ENCODE measurements at places on chromosomes 4 and X.

DNA sequence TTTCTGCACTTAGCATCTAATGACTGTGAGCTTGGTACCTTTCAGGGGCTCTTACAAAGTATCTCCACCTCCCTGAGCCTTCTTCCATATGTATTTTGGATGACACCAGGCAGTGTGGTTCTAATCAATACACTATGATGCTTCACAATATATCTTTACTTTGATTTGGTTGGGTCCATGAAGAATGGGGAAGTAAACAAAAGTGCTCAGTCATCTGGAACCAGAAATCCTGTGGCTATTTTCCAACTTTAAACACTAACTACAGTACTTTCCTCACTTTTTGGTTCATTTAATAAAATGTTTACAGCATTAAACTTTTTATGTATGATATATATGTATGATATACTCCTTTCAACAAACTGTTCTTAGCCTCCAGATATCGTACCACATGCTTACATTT, 216.4 kb upstream of the AFF2 start:
- no peak for DNase-seq

GRCh38 chr4:147456706-147457105, 24.2 kb upstream of the EDNRA start:
- DNase-seq: no peak

DNA sequence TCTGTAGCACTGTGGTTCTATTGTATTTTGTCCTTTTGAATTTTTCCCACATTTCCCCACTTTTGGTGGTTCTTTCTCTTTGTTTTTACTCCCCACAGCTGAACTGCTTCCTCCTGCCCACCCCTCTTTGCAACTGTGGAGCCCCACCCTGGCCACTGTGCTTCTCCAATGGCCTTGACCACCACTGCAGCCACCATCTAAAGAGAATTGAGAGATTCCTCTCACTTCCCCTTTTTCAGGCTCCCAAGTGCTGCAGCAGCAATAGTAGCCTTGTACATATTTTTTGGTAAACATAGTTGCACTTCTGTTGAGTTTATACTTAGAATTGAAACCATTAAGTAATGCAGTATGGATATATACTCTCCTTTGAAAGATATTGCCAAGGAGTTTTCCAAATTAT, 51.3 kb upstream of the FRMPD3 start:
- DNase-seq: no peak

GRCh38 chrX:144901521-144901920, 345.8 kb upstream of the SPANXN1 start:
- no peak for DNase-seq

DNA sequence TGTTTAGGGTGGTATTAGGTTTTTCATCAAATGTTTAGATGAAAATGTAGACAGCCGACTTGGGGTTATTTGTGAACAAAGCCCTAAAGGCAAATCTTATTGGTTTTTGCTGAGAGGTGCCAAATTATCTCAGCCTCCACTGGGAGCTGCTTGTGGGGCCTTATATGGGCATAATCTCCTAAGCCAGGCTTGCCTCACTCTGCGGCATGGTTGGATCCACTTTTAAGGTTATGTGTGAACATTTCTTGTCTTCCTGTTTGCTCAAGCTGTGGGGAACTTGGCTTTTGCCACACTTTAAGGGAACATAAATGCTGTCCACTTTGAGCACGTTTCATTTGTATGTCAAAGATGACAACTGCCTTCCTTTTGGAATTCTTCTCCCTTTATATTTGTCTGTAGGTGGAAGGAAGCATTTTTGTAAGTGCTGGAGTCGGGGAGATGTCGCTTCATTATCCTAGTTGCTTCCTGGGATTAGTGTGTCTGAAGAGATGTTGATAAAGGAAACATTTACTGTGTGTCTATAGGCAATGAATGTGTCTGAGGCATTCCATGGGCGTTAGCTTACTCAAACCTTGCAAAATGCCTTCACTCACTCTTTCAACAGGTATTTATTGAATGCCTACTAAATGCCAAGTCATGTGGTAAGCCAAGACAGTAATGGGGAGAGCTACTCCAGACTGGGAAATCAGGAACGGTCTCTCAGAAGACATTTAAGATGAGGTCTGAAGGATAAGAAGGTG, 78.3 kb downstream of the SLC9A6 start:
- peak; percentile 22 for DNase-seq

DNA sequence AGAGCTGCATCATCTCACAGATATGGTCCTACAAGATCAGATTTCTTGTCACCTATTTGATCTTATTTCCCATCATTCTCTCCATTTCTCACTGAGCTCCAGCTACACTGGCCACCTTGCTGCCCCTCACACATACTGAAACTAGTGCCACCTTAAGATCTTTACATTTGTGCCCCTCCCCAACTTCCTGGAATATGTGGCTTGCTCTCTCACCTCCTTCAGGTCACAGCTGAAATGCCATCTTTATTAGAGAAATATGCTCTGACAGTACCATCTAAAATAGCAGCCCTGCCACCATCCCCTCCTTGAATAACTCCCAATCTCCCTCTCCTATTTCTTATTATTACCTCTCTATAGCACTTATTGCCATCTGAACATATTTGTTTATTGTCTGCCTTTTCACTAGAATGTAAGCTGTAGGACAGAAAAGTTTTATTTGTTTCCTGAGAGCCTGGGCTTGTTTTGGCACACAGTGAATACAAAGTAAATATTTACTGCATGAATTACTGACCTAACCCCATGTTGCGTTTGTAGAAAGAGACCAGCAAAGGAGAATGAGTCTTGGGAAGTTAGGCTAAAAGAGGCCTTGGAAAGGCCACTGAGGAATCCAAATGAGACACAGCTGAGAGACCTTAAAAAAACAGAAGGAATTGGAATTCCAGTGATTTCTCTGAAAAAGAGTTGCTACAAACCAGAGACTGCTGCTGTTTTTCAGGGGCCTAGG, 22.7 kb downstream of the DYNLT3 start:
- DNase-seq: no peak

- no peak for DNase-seq
Observed at GRCh38 chr4:18366136-18366535, 344.6 kb upstream of the LCORL start.

DNA sequence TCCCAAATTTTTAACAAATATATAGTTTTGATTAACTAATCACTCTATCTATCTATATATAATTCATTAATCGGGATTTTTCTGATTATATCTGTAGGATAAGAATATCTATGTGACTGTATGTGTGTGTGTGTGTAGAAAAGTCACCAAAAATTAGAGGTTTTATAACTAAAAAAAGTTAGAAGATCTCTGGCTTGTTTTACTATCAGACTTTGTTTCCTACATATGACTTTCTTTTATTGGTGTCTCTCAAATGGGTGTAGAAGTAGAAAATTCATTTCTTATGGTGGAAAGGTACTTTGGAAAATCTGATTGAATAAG, 26.7 kb upstream of the TMPRSS11D start:
- no peak for DNase-seq

GRCh38 chr4:58611012-58611411, 1500.8 kb upstream of the IGFBP7 start:
- no peak for DNase-seq

GRCh38 chrX:103918050-103918449, 44.4 kb upstream of the TMSB15B start:
- DNase-seq: peak; percentile 43

DNA sequence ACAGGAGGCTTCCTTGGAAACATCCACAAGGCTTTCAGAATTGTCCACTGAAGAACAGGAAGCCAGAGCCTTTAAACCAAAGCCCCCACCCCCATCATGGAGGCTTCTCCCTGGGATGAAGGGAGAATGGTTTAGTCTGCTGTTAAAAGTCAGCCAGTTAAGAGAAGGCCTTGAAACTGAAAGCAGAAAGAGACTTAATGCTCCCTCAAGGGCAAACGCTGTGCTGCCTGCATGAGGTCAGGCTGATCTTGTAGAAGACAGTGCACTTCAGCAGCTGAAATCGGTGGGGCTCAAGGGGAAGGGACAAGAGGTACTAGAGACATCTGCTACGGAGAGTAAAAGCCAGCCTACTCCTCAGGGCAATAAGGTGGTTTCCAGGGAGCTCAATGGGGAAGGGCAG, 69.0 kb downstream of the HPRT1 start:
- DNase-seq: no peak

DNA sequence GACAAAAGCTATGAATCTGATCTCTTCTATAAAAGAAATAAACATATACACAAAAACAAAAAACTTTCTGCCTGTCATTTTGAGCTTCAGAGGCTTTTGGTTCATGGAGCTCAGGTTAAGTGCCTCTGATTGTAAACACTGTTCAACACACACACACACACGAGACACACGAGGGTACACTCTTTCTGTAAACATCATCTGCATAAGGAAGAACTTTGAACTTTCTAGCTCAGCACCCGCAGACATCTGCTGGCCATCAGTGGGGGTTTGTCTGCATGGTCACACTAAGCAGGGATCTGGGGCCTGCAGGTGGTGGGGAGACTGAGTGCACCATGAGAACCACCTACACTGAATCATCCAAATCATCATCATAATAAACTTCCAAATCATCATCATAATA, 54.9 kb downstream of the STX18 start:
- DNase-seq: no peak

DNA sequence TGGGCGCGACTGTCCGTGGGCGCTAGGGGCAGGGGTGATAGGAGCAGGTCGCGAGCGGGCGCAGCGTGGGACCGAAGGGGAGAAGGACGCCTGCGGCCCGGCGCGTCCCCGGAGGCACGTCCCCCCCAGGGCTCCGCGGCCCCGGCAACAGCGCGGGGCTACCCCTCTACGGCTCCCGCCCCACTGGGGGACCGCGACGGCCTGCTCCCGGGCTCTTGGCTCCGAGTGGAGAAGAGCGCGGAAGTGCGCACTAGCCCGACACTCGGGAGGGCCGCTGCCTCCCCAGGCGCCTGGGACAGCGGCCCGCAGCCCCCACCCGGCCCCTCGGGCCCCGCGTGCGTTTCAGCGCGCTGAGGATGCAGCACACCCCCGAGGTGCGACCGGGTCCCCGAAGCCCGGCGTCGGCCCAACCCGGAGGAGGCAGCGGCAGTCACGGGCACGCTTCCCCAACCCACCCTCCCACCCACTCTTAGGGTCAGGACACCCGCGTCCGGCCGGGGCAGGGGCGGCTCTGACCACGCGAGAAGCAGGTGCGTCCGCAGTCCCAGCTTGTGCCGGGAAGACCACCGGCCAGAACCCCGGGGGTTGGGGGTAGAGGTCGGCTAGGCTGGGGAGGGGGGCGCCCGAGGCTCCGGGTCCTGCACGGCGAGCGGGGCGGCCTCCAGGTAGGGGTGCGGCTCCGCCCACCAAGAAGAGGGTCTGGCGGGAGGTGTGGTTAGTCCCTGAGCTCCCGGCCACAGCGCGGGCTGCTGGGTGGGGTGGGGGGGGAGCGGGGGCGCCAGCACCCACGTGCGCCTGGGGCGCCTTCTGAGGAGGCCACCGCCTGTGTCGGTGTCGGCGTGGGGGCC, 18.5 kb upstream of the NAT8L start:
- no peak for DNase-seq

GRCh38 chr4:184684491-184685189, 35.1 kb downstream of the PRIMPOL start:
- no peak for DNase-seq

DNA sequence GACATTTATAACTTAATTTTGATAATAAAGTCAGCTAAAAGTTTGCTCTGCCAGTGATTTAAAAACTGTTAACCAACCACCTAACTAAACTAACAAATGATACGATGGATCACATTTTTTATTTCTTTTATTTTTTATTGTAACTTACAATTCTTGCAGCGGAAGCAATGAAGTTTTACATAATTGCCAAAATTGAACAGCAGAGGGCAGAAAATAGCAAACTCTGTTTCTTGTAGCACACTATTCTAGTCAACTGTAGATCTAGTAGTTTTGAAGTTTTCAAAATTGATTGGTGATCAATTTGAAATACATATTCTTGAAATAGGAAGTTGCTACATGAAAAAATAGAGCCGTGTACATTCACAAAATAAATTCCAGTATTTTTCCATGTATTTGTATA, 2.8 kb upstream of the GRIA2 start:
- no peak for DNase-seq

DNA sequence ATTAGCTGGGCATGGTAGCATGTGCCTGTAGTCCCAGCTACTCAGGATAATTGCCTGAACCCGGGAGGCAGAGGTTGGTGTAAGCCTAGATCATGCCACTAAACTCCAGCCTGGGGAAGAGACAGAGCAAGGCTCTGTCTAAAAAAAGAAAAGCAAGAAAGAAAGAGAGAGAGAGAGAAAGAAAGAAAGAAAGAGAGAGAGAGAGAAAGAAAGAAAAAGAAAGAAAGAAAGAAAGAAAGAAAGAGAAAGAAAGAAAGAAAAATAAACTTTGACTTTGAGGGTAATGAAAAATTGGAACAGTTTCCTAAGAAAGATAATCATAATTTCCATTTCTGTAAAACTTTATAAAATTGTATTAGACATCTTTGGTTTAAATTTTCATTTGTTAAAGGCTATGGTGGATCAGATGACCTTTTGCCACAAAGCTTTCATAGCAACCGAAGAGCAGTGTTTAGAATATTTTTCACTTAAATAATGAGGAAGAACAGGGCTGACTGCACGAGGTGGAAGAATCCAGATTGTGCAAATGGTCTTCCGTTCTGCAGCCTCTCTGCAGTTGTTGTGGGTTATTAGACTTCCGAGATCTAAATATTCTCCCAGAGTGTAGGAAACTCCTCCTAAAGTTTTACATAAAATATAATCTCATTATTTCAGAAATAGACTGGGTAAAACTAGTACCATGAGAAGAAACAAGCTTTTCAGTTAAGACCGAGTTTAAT, 55.9 kb downstream of the RBM47 start:
- DNase-seq: no peak

- DNase-seq: no peak
Observed at GRCh38 chr4:151665022-151665784, 95.6 kb downstream of the GATB start.

DNA sequence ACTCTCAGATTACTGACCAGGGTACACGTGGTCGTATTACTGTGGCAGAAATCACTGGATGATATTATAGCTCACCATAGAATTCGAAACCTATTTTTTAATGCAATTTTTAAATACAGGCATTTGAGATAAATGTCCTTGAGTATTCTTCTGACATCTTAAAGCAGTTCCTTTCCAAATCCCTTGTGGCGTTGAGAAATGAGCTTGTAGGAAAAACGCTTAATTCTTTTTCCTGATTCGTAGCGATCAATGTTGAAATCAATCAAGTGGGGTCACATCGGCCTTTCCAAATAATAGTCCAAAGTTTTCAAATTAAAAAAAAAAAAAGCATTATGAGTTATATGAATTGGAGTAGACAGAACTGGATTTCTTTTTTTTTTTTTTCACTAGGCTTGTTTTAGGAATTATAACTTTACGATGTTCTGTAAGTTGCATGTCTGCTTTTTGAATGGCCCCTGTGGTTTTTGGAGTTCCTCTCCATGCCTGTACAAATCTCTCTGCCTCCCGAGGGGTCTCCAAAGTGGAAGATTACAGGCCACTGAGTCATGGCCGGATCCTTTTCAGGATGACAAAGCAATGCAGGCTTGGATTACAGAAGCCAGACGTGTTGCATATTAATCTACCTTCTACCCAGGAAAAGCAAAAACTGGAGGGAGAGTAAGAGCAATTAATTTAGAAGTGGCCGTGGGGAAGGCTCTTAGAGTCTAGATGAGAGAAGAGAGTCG, 226.1 kb downstream of the SHOX start:
- no peak for DNase-seq

- no peak for DNase-seq
Observed at GRCh38 chrX:71175531-71175930, 30.9 kb downstream of the NLGN3 start.

GRCh38 chr4:107392951-107393350, 327.1 kb downstream of the PAPSS1 start:
- DNase-seq: no peak

- DNase-seq: peak; percentile 83
Observed at GRCh38 chr4:173371292-173372192, 788 bp downstream of the SAP30 start.

Measured in left cardiac atrium (tissue), 4 donors.